ENCODE measurements at places on chromosomes 7 and 10.

DNA sequence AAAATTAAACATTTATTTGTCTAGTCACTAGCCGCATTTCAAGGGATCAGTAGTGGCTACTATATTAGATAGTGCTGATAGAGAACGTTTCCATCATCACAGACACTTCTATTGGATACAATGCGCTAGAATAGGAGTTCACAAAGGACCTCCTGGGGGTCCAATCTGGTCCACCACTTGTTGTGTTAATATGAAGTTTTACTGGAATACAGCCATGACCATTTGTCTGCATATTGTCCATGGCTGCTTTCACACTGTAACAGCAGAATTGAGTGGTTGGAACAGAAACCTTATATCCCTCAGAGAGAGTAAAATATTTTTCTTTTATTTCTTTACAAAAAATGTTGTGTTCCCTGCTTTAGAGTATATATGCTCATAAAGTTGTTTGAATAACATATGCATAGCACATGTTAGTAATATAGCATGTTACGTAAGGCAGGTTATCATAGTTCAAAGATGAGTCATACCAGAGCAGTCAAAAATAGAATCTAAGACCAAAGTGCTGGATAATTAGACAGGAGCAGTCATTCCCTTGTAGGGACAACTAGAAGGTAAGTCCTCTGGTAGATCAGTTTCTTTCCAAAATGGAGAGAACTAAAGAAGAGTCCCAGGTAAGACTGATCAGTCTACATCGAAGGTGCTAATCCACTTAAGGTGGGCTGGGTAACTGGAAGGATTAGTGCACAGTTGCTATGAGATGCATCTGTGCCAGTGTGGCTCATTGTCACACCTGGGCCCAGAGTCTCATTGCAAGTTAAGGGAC, 14.9 kb downstream of the BZW2 start:
- DNase-seq: no peak

GRCh38 chr7:70171369-70171920, 573.2 kb downstream of the AUTS2 start:
- no peak for DNase-seq

DNA sequence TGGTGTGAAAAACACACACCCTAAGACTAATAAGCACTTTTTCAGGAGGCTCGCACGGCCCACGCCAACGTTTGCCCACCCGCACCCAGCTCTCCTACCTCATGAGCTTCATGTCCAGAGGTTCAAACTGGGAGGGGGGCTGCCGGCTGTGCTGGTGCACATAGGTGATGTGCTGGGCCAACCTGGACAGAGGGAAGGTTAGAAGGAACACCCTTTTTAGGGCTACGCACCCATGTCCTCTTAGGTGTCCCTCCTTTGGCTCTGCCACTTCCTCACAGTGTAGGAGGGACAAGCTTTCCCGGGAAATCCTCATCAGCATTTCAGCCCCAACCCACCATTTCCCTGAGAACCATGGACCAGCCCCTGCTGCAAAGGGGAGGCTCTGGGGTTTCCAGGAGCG, 5.9 kb downstream of the MCM7 start:
- no peak for DNase-seq

- DNase-seq: no peak
Observed at GRCh38 chr7:158828133-158829020, 932 bp downstream of the ESYT2 start.

DNA sequence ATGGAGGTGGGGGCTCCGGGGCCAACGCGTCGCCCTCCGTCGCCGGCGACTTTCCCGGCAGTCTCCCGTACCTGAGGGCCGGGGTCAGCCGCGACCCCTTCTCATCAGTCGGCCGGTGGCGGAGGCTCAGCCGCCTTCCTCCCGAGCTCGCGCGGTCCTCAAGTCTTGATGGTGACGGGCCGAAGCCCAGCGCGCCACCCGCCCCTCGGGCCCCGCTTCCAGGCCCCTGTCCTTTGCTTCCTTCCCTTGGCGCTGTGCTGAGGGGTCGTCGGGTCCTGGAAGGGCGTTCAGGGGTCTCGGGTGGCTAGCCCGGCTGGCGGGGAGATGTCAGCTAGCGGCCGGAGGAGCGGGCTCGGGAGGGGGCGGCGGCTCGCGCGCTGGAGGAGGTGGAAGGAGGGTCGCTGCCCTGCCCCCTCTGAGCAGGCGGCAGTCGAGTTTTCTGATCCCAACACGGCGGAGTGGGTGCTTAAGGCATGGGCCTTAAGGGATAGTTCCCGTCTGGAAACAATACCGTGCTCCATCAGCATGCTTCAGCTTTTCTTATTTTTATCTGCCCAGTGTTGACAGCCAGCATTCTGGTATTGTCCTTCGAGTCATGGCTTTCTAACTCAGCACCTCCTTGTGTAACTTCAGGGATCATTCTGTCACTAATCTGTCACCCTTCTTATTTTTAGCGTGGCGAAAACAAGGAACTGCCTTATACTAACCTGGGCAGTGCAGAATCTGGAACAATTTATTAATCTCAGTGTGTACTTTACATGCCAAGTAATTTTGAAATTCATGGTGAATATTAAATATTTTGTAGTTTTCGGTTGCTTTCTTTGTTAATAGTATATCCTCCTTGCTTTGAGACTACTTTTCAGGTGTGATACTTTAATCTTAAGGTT, 748 bp downstream of the PHTF2 start:
- DNase-seq: peak; percentile 19

GRCh38 chr7:23332193-23332592, 33.1 kb downstream of the MALSU1 start:
- no peak for DNase-seq

- no peak for DNase-seq
Observed at GRCh38 chr10:128052696-128053095, 73.5 kb downstream of the MKI67 start.

GRCh38 chr7:117706210-117706609, 167.0 kb downstream of the CTTNBP2 start:
- no peak for DNase-seq
